ENCODE measurements at places on chromosomes 11 and 22.

DNA sequence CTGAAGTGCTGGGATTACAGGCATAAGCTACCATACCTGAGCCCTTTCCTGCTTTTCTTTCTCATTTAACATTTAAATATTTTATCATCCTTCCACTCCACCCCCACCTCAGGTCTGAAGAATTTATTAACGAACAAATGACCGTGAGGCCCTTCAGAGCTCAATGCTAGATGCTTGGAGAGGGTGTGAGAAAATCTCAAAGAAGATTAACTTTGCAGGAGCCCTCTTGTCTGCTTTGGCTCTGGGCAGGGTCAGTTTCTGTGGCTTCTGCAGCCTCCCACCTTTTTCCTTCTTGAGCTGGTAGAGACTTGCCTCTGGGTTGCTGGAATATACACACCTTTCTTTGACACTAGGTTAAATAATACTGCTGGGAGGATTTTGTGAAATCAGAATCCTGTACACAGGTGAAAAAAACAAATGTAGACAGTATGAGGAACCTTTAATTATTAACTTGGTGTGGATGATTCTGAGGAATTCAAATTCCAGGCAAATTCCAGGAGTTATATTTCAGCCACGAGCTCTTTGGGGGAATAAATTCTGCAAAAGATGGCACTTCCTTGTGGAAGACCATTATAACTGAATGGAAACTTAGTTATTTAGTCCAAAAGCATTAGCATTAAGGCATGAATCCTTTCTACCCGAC is 3.4 kb upstream of the ZBTB44 start:
- no peak for DNase-seq

DNA sequence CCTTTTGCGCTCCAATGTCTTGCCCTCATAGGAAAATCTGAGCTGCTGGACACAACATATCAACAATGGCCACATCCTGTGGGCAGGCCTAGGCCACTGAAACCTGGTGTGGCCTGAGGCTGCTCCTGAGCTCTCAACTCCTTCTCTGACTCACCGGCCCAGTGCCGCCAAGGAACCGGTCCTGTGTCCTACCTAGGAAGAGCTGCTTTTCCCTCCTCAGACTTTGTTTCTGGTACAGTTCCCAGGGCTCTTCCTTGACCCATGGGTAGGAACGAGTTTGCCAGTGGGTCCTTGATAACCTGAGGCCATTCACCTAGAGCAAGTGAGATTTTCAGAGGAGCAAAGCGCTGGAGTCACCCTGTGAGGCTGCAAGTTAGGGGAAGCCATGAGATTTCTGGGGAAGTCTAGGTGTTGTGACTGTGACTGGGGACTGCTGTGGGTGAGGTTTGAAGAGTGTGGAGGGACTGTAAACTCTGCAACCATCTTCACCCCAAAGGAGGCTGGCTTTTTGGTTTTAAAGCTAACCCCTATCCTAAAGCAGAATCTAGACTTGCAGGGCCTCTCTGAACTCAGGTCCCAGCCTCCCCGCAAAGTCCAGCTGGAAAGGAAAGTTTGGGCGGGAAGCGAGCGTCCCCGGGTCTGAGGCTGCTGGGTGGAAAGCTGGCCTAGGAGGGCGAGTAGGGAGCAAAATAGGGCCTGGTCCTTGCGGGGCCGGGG is 12.0 kb upstream of the PAX6 start:
- no peak for DNase-seq

DNA sequence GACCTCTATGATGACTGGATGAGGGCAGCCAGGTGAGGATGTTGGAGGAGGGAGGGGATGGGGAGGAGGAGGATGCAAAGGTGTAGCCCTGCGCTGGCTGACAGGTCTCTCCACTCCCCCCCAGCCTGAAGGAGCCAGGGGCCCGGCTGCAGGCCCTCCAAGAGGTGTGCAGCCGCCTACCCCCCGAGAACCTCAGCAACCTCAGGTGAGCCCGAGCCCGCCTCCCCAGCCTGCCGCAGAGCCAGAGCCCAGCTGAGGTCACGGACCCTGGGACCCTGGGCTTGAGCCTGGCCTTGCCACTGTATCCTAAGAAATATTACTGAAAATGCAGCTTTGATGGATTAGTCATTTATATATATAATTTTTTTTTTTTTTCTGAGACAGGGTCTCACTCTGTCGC is 7.8 kb downstream of the SH3BP1 start:
- DNase-seq, result no peak

DNA sequence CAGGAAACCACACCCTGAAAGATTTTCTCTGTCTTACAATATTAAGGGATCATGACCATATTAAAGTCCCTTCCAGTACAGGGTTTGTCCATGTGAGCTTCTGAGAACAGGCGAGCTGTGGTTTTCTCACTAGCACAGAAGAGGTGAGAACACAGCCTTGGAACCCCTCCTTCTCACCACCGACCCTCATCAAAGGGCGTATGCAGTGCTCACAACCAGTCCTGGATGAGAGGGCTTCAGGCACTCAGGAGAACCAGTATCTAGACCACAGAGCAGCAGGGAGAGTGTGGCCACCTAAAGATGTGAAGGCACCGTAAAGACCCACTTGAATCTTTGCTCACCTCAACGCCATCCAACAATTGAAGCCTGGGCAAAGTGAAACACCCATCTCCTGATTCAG is 397.0 kb downstream of the ETS1 start:
- no peak for DNase-seq

DNA sequence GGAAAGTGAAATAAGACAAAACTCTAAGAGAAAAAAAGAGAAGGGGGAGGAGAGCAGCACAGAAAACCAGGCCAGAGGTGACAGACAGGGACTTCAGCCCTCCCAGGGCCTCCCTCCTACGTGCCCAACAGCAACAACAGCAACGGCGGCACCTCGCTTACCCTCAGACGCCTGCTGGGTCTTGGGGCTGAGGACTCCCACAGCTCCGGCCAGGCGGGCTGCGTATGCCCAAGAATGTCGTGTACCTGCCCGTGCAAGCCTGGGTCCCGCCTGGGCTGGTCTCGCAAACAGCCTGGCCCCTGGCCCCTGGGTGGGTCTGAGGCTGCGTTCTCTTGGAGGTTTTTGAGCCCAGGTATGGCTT is 30.5 kb downstream of the ARAP1 start:
- no peak for DNase-seq

GRCh38 chr11:131637469-131638175 is 267.2 kb downstream of the NTM start:
- DNase-seq, result no peak

DNA sequence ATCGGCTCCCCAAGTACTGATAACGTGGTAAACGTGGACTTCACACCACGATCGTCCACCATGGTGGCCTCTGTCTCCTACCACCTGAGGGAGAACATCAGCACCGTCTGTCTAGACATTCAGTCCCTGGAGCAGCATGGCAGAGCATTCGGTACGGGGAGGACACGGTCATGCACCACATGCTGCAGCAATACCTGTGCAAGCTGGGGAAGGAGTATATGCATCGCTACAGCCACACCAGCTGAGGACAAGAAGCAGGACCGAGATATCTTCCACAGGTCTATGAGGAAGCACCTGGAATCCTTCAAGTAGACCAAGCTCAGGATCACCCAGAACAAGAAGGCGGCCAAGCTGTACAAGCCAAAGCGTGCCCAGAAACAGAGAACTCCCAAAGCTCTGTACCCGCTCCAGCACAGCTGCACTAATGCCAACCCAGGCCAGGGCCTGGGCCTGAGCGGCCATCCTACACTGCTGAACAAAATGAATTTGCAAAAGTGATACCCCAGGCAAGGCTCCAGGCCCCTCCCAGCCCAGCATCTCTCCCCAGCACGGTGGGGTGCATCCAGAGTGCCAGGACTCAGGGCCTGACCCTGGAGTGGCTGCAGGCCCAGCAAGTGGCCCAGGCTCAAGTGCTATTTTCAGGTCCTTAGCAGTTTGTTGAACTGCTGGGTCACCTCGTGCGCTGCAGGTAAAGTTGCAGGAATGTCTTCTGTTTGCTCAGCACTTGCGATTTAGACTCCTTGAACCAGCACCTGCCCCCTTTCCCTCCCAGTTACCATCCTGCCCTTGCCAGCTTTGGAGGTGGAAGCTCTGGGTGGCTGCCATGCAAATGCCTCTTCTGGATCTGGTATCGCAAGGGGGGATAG is 119.3 kb upstream of the SERPIND1 start:
- DNase-seq, result no peak

DNA sequence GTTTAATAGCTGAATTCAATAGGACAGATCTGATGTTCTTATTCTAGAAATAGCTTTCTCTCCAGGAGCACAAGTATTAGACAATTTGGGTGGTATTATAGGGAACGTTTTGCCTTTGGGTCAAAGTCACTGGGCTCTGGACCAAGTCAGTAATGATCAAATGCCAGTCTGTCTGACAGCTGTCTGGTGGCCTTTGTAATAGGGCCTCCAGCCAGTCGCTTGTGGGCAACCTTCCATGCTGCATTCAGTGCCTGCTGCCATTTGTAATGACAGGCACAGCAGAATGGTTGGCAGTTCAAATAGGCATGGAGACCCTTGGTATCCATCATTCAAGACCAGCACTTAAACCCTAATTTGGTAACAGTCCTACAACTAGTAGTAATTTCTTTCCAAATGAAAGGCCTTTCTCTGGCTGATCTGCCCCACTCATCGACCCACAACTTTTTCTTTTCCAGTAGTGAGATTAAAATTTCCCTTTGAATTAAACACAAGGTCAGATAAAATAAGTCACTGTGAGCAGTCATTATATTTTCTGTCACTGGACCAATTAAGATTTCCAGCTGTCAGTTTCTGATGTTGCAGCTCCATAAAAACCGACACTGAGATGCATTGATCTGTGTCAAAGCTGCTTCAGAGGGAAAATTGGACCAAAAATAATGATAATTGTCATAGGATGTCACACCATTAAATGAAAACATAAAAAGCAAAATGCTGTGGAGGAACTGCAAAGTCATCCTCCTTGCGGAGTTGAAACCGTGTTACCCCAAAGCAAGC is 1038.1 kb downstream of the LRRC4C start:
- DNase-seq, result no peak

DNA sequence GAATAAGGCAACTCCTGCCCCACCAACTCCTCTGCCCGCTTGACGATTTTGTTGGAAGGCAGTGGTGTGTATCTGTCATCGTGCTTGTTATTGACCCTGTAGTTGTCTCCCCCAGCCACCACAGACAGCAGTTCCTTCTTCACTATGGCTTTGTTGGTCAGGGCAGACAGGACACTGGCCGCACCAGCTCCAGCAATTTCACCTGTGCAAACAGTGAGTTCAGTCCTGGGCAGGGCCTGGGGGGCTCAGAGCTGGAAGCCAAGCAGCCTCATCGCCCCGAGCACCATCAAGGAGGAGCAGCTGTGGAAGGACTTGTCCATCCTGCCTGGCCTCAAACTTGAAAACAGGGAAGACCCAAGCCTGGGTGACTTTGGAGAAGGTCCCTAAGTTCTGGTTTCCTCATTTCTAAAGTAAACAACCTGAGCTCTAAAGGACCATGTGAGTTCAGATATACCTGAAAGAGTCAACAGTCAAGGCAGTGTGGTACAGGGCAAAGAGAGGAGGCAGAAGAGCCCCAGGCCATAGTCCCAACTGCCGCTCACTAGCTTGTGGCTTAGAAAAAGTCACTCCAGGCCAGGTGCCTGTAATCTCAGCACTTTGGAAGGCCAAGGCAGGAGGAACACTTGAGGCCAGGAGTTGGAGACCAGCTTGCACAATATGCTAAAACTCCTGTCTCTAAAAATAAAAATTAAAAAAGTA is 4.6 kb downstream of the PLAAT2 start:
- no peak for DNase-seq

- no peak for DNase-seq
Measured at GRCh38 chr11:110293389-110293788, 3.0 kb downstream of the RDX start.

DNA sequence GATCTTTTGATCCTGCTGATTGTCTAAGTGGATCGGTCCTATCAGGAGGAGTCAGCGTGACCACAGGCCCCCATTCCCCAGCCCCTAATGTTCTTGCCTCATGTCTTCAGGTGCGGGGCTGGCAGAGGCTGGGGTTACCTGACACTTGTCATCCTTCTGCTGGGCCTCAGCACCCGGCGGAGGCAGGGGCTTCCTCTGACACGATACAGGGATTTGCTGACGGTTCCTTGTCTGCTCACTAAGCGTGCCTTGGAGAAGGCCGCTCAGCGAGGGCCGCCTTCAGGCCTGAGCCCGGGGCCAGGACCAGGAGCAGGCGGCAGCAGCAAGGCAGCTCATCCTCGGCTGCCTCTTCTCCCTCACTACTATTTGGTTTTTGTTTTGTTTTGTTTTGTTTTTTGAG is 45.7 kb upstream of the KCNQ1OT1 start:
- no peak for DNase-seq

GRCh38 chr11:122085712-122086111 is 30.3 kb downstream of the BLID start:
- DNase-seq, result no peak

GRCh38 chr11:80163011-80163410 is 722.2 kb upstream of the TENM4 start:
- DNase-seq, result no peak

GRCh38 chr11:60852117-60852981 is 3.4 kb downstream of the PTGDR2 start:
- DNase-seq, result no peak

GRCh38 chr11:27171376-27171958 is 130.9 kb downstream of the BBOX1 start:
- no peak for DNase-seq

GRCh38 chr11:78072455-78072854 is 7.2 kb downstream of the NDUFC2 start:
- DNase-seq, result no peak

GRCh38 chr22:48228468-48228867 is 1466.0 kb downstream of the TBC1D22A start:
- no peak for DNase-seq

DNA sequence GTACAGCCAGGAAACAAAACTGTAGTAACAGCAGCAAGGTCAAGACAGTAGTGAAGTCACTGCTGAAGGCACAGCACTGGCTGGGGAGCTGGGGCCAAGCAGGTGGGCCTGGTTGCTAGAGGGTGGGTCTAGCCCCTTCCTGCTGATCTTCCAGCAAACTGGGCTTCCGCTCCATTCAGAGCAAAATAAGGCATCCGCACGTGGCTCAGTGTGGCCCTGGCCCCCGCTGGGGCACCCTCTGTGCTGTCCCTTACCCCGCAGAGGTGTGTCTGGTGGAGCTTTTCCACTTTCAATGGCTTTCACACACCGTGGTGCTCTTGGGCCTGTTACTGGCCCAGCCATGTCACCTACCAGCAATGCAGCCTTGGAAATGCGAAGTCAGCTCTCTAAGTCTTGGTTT is 162.4 kb upstream of the B3GAT1 start:
- DNase-seq, result no peak

GRCh38 chr11:12927221-12927620 is 81.9 kb upstream of the RASSF10 start:
- no peak for DNase-seq

GRCh38 chr11:95577716-95578460 is 211.7 kb downstream of the FAM76B start:
- no peak for DNase-seq
